Muscle of leg (tissue), 16 donors: ENCODE measurements at places on chromosomes 6 and 20.

GRCh38 chr6:167279766-167280446, 11.2 kb upstream of the UNC93A start:
- no peak for DNase-seq

DNA sequence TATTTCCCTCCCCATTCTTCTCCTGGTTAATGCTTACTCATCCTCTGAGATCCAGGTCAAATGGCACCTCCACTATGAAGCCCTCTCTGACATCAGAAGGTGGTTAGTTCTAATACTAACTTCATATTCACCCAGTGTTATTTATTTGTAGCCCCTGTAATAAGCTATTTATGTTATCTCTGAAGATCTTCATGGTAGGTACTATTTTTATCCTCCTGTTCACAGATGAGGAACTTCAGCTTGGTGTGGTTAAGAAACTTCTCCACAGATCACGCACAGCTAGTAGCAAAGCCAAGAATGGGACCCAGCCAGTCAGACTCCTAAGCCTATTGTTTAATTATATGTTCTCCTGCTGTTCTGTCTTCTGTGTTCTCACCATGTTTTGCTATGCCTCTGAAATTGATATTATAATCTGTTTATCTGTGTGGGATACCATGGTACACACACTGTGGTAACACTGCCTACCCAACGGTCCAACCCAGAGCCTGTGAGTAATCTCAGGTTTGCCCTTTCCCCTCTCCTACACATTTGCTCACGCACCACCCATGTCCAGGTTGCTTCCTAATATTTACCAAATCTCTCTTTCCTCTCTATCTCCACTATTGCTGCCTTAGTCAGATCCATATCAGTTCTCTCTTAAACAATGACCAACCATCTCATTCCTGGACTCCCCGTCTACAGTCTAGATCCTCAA, 98.4 kb downstream of the IPCEF1 start:
- peak; percentile 43 for DNase-seq

GRCh38 chr6:126720304-126720703, 380.4 kb downstream of the CENPW start:
- peak; percentile 9 for DNase-seq

DNA sequence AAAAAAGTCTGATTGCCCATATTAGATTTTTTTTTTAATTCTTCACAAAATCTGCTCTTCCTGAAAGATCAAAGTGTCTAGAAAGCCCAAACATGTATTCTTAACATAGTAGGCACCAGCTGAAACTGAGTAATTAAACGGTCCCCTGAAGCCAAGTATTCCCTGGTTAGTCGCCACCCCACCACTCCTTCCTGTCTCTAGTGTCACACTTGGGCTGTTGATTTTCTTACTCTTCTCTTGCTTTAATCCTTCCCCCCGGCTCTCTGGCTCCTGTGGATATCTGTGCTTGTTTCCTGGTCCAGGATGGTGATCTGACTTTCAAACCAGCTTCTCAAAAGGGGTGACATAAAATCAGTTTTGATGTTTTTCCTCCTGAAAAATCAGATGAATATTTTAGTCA, 162.9 kb downstream of the QKI start:
- DNase-seq, result no peak

DNA sequence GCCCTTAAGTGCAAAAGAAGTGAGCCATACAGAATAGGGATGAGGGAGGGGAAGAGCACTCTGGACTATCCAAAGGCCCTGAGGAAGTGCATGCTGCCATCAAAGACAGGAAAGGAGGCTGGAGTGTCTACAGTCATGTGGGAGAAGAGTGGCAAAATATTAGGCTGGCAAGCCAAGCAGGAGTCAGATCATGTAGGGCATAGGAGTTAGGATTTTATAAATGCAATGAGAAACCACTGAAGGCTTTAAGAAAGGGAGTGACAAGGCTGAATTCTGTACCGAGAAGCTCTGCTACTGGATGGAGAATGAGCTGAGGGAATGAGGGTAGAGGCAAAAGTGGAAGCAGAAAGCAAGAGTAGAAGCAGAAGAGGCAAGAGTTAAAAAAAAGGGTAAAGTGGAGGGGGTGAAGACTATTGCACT, 2.3 kb downstream of the ZSCAN31 start:
- no peak for DNase-seq
